Amniotic stem cell (primary cell): ENCODE measurements at places on chromosomes 16 and 17.

- DNase-seq = no peak
Observed at GRCh38 chr16:86010680-86011141, 111.7 kb downstream of the IRF8 start.

DNA sequence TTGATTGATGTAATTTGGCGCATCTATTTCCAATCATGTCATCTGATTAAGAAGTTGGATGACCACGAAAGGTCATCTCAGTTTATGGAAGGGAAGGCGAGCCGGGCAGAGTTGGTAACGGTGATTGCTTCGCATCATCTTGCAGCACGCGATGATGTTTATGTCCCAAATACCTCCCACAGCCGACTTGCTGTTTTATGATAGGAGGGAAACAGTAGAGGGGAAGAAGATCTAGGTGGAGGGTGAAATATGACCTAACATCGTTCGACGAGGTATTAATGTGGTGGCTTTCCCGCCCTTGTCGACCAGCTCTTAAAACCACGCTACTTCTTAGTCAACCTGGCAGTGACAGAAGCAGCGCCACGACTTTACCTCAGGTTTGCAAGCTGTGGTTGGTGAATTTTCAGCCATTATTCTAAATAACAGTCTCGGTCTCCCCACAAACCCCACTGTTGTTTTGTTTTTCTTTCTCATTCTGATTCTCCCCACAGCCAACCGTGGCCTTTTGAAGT lies 805 bp upstream of the TANC2 start:
- DNase-seq = no peak

GRCh38 chr17:34733333-34733732 lies 154.0 kb downstream of the TMEM132E start:
- DNase-seq = no peak

DNA sequence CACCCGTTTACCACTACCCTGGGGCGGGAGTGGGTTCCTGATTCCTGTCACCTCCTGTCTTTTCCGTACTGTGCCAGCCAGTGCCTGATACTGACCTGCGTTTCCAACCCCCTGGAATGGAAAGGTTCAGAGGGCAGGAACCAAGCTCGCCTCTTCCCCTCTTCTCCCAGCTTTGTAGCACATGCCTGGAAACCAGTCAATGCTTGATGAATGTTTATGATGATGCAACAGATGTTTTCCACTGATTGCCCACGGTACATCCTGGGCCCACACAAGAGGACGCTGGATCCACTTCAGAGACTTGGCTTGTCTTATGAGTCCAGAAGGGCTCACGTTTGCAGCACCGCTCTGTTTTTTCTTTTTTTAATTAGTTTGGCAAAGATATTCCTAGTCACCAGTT lies 262.0 kb downstream of the CPPED1 start:
- DNase-seq = no peak

DNA sequence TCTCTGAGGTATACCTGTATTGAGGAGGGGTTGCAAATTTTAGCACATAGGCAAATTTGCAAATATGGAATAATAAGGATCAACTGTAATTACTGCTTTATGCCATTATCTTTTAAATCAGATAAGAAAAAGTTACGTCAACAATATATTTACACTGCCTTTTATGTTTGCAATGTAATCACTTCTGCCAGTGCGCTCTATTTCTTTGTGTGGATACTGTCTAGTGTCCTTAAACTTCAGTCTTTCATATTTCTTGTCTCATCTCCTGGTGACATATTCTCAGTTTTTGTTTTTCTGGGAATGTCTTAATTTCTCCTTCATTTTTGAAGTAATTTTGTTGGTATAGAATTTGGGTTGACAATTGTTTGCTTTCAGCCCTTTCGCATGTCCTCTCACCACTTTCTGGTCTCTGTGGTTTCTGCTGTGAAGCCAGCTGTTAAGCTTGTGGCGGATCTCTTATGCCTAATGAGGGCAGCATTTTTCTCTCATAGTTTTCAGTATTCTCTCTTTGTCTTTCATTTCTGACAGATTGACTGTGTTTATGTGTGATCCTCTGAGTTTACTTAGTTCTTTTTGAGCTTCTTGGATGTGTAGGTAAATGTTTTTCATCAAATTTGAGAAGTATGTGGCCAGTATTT lies 37.6 kb upstream of the ABCC11 start:
- DNase-seq = no peak

- no peak for DNase-seq
Observed at GRCh38 chr16:87344931-87345631, 27.9 kb upstream of the C16orf95 start.

- DNase-seq = no peak
Observed at GRCh38 chr17:55652114-55652823, 70.4 kb downstream of the TMEM100 start.

- DNase-seq = no peak
Observed at GRCh38 chr17:1560101-1560857, 2.3 kb downstream of the PITPNA start.
